Fibroblast of skin of back (primary cell): ENCODE measurements at places on chromosomes 3 and 15.

DNA sequence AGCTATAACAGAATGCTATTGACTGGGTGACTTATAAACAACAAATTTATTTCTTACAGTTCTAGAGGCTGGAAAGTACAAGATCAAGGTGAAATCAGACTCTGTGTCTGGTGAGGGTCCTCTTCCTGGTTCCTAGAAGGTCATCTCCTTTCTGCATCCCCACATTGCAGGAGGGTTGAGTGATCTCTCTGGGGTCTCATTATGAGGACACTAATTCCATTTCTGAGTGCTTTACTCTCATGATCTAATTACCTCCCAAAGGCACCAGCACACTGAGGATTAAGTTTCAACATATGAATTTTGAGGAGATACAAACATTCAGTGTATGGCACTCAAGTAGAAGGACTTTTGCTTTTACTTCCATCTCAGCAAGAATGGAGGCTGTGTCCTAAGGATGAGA lies 534.1 kb upstream of the KCNMB2 start:
- no peak for DNase-seq

- DNase-seq, result no peak
These were observed 33.7 kb downstream of the KIF7 start for GRCh38 chr15:89621547-89621946.

GRCh38 chr3:194854206-194854605 lies 168.5 kb downstream of the FAM43A start:
- no peak for DNase-seq

GRCh38 chr3:50189989-50190388 lies 1.4 kb upstream of the GNAT1 start:
- DNase-seq, result no peak

GRCh38 chr15:78681281-78682003 lies 40.4 kb upstream of the CHRNB4 start:
- no peak for DNase-seq

DNA sequence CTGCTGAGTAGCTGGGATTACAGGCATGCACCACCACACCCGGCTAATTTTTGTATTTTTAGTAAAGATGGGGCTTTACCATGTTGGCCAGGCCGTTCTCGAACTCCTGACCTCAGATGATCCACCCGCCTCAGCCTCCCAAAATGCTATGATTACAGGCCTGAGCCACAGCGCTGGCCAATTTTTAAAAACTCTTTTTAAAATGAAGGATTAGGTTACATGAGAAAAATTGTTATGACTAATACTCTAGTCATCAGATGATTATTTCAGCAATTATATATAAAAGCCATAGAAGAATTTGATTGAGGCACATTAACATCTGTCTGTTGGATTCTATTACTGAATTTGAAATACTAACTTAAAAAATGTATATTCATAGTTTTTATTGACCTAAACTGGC lies 134.1 kb upstream of the MNS1 start:
- DNase-seq, result peak; percentile 74

GRCh38 chr3:69058180-69058946 lies 6.2 kb upstream of the TMF1 start:
- DNase-seq, result no peak

- no peak for DNase-seq
These were observed 917.7 kb downstream of the IGSF11 start for GRCh38 chr3:118116991-118117390.

- DNase-seq, result no peak
These were observed 151.3 kb downstream of the CACNA1D start for GRCh38 chr3:53645754-53646153.

- no peak for DNase-seq
These were observed 50.0 kb upstream of the FMN1 start for GRCh38 chr15:33244471-33244870.

- peak; percentile 68 for DNase-seq
These were observed 9.1 kb downstream of the ZFAND6 start for GRCh38 chr15:80068578-80068977.

GRCh38 chr3:176632925-176633324 lies 564.4 kb downstream of the TBL1XR1 start:
- no peak for DNase-seq

DNA sequence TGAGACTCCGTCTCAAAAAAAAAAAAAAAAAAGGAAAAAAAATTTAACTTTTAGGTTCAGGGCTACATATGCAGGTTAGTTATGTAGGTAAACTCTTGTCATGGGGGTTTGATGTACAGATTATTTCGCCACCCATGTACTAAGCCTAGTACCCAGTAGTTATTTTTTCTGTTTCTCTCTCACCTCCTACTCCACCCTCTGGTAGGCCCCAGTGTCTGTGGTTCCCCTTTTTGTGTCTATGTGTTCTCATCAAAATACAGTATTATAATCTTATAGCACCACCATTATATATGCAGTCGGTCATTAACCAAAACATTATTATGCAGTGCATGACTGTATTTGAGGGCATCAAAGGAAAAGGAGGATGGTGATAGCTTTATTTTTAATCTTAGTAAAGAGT lies 47.3 kb downstream of the CHP1 start:
- DNase-seq, result no peak

- peak; percentile 90 for DNase-seq
These were observed 326.5 kb upstream of the GBE1 start for GRCh38 chr3:82087958-82088357.

GRCh38 chr3:125229707-125230106 lies 17.2 kb upstream of the SLC12A8 start:
- DNase-seq, result no peak

DNA sequence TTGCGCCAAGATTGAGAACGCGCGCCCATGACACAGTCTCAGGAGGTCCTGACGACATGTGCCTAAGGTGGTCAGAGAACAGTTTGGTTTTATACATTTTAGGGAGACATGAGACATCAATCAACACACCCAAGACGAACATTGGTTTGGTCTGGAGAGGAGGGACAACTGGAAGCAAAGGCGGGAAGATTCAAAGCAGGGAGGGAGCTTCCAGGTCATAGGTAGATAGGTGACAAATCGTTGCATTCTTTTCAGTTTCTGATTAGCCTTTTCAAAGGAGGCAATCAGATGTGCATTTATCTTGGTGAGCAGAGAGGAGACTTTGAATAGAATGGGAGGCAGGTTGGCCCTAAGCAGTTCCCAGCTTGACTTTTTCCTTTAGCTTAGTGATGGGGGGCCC lies 828.4 kb upstream of the DPPA4 start:
- no peak for DNase-seq

DNA sequence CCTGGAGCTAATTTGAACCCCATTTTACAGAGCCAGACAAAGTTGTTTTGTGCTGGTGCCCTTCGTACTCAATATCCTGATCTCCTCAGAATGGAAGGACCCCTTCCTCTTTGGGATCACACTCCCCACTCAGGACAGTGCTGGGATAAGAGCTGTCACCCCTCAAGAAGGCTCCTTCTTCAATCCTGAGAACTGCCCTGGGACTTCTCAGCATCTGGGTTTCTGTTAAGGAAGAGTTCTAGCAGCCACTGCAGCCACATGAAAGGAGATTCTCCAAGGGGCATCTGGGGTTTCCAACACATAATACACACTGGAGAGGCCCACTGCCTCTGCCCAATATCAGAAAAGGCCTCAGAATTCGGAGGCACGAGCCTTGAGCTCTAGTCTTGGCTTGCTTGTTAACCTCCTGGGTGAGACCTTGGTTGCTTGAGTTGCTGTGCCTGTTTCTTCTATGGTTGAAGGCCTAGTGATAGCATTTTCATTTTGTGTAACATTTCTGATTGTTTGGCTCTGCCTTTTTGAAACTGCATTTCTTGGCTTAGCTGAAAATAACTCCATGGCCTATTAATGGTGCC lies 78.8 kb upstream of the NMNAT3 start:
- DNase-seq, result no peak

DNA sequence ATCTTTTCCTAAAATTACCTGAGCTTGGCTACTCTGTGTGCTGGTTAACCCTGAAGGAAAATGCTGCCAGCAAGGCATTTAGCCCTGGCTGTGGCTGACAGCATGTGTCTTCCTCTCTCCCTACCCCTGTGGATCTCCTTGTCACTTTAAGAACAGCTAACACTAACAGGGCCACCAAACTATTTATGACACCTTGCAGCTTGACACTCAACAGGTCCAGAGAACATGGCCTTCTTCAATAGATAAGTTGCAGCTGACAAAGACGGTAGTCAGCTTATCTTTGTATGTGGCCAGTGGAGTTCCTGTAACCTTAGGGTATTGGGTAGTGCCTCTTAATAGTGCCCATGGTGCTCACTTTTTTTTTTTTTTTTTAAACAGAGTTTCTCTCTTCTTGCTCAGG lies 32.0 kb upstream of the COPB2 start:
- DNase-seq, result no peak

GRCh38 chr3:46564190-46565021 lies 1.7 kb downstream of the LRRC2 start:
- peak; percentile 84 for DNase-seq

DNA sequence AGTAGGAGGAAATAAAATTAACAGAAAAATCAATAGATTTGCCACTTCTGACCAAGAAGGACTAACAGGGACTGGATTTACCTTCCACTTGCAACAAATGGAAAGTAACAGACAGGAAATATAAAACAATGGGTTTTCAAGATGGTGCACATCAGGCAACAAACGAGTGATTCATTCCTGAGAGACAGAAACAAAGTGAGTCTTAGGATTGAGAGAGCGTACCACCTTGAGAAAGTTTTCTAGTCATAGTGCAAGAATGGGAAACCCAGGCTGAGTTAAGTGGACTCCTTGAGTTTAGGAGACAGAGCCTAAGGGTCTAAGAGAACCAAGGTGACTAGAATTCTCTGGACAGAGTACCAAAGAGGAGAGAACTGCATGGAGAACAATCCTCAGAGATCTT lies 101.7 kb downstream of the PPP2R3A start:
- no peak for DNase-seq

- DNase-seq, result no peak
These were observed 25.0 kb upstream of the VPS39 start for GRCh38 chr15:42233107-42233506.

GRCh38 chr3:139095803-139096466 lies 51.2 kb upstream of the PRR23C start:
- no peak for DNase-seq

GRCh38 chr3:89032346-89033013 lies 74.9 kb upstream of the EPHA3 start:
- DNase-seq, result peak; percentile 43

DNA sequence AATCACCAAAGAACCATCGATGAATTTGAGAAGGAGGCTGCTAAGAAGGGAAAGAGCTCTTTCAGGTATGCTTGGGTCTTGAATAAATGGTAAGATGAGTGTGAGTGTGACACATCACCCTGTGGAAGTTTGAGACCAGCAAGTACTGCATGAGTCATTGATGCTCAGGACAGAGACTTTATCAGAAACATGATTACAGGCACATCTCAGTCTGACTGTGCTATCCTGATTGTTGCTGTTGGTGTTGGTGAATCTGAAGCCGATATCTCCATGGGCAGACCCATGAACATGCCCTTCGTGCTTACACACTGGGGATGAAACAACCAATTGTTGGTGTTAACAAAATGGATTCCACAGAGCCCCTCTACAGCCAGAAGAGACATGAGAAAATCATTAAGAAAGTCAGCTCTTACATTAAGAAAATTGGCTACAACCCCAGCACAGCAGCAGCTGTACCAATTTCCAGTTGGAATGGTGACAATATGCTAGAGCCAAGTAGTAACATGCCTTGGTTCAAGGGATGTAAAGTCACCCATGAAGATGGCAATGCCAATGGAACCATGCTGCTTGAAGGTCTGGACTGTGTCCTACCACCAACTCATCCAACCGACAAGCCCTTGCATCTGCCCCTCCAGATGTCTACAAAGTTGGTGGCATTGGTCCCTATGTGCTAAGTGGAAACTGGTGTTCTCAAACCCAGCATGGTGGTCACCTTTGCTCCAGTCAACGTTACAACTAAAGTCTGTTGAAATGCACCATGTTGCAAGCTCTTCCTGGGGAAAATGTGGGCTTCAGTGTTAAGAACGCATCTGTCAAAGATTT lies 20.5 kb downstream of the TM4SF4 start:
- DNase-seq, result peak; percentile 76

- peak; percentile 26 for DNase-seq
These were observed 39.1 kb downstream of the SYNM start for GRCh38 chr15:99143655-99144610.

- DNase-seq, result peak; percentile 71
These were observed 45.7 kb downstream of the WDR76 start for GRCh38 chr15:43872416-43873020.

- DNase-seq, result no peak
These were observed 104.8 kb upstream of the CCDC54 start for GRCh38 chr3:107272471-107272870.

GRCh38 chr3:169627789-169628188 lies 35.7 kb downstream of the MECOM start:
- no peak for DNase-seq

DNA sequence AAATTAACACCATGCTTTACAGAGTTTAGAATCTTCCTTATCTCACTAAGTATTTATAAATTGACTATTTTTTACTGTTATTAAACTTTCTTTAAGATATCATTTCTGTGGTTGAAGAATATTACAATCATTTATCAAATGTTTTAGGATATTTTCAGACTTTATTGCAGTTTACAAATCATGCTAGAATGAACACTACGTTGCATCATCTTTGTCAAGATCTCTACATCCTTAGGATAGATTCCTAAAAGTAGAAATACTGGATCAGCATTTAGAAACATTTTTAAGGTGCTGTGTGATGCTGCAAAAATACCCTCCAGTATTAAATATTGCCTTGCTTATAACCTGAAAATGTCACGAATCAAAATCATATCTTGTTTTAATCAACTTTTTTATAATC lies 2.5 kb upstream of the PLD1 start:
- no peak for DNase-seq

DNA sequence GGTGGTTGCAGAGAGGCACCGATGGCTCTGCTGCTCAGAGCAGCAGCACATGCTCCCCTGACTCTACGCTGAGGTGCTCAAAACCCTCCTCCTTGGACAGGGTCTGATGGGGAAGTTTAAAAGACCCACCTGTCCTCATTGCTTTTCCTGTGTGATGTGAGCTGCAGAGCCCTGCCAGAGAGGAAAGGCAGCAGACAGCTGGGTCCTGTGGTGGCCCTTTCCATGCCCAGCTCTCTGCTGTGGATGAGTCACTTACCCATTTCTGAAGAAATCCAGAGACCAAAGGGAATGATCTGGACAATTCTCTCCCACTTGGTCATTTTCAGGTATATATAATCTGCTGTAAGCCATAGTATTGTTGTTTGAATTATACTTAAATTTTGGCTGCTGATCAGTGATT lies 121.7 kb downstream of the CHDH start:
- DNase-seq, result no peak

- no peak for DNase-seq
These were observed 3.5 kb upstream of the TGFBR2 start for GRCh38 chr3:30602946-30603345.
